ENCODE measurements at places on chromosomes 5 and 9.

DNA sequence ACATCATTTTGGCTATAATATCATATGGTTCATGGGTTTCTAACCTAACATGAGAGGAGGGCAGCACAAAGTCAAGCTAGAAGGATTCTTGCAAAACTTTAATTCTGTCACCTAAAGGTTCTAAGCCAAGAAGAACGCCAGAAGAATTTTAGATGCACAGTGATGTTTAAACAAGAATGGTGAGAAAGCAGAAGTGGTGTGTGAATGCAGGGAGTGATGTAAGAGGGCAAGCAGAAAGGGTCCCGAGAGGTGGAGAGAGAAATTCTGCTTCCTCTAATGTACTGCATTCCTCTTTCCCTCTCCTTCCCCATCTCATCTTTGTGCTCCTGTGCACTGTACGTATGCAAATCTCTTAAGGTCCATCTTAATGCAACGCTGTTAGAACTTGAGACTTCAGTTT is 2.1 kb upstream of the TRMO start:
- no peak for DNase-seq

- DNase-seq: no peak
Measured at GRCh38 chr5:180168758-180169157, 40.3 kb downstream of the RASGEF1C start.

DNA sequence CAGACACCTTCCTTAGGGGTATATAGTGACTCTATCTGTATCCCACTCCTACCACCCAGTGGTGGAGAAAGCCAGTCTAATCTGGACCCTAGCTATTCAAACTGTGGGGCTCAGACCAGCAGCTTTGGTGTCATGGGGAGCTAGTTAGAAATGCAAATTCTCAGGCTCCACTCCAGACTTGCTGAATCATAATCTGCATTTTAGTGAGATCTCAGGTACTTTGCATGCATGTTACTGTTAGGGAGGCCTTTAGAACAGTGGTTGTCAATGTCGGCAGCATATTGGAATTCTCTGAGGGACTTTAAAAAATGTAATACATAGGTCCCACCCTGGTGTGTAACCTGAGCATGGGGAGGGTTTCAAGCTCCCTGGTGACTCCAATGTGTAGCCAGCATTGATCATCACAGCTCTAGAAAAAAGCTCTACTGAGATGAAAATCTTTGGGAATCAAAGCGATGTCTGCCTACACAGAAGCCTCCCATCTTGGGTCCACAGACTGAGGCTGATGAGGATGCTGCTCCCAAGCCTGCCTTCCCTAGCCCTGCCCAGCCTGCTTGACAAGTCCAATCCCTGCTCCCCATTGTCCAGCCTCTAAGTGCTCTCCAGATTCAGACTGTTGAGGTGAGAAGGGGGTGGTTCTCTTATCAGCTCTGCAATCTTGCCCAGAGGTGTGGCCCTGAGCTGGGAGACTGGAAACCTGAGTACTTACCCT is 11.9 kb upstream of the GM2A start:
- no peak for DNase-seq

- DNase-seq: no peak
Measured at GRCh38 chr9:125986966-125987365, 239.8 kb downstream of the PBX3 start.

DNA sequence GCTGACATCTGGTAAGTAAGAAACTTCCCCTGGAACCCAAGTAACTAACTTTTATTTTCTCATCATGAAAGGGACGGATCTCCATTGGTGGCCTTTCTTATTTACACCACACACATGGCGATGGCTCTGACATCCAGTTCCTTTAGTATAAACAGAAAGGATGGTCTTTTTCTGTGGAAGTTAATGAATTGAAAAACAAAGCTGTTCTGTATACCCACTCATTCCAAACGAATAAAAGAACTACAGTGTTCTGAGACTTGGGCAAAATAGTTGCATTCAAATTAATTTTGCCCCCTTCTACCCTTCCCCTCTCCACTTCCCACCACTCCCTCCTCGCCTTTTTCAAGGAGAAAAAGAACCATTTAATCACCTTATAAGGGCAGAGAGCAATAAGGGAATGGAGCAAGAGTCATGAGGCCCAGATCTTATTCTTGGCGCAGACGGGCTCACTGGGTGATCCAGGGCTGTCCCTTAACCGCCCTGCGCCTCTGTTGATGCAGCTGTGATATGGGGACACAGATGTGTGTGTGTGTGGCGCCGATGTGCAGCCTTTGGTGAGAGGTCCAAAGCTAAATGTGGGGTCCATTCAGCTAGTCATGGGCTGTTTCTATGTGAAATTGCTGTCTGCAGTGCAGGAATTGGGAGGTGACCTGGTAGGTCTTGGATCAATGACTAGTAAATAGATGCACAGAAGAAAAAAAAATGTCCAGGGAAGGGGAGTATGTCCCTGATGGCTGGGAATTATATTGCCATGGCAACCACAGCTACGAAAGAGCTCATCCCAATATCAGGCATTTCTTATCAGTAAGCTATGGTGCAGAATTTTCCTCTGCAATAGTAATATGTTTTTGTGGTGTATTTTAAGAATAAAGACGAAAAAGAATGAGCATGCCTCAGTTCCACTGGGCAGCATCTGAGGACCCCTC is 141.5 kb upstream of the ERCC6L2 start:
- no peak for DNase-seq

DNA sequence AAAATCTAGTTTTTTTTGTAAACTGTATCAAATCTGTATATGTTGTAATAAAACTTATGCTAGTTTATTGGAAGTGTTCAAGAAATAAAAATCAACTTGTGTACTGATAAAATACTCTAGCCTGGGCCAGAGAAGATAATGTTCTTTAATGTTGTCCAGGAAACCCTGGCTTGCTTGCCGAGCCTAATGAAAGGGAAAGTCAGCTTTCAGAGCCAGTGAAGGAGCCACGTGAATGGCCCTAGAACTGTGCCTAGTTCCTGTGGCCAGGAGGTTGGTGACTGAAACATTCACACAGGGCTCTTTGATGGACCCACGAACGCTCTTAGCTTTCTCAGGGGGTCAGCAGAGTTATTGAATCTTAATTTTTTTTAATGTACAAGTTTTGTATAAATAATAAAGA is 24.3 kb downstream of the HMGCR start:
- DNase-seq: no peak

DNA sequence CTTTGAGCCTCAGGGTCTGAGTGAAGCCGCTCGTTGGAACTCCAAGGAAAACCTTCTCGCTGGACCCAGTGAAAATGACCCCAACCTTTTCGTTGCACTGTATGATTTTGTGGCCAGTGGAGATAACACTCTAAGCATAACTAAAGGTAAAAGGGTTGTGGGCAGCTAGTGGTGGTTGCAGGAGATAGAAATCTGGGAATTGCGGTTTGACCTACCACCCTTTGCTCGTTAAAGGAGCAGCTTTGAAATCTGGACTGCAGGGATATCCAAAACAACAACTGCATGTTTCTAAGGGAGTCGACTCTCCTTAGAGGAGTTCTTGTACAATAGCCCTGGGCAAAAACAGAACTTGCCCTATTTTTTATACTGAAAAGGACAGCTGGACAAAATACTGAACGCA is 19.0 kb downstream of the ABL1 start:
- DNase-seq: no peak

DNA sequence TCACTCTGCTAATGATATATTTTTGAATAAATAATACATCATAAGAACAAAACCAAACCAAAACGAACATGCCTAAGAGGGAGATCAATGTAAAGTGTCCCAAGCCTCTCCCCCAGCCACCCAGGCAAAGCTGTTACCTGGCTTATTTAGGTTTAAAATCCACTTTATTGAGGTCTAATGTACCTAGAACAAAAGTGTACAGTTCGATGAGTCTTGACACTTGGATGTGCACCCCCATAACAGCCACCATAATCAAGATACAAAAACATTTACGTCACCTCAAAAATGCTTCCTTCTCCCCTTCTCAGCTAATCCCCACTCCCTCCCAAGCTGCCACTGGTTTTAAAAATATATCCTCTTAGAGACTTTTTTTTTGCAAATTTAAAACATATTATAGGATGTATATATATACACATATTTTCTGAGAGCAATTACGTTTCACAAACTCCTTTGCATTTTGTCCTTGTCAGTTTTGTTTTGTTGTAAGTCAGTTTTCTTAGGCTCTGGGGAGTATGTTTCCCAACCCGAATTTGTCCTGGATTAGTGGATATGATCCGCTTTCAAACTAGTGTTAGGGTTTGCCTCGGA is 8.3 kb upstream of the NKX2-5 start:
- no peak for DNase-seq

DNA sequence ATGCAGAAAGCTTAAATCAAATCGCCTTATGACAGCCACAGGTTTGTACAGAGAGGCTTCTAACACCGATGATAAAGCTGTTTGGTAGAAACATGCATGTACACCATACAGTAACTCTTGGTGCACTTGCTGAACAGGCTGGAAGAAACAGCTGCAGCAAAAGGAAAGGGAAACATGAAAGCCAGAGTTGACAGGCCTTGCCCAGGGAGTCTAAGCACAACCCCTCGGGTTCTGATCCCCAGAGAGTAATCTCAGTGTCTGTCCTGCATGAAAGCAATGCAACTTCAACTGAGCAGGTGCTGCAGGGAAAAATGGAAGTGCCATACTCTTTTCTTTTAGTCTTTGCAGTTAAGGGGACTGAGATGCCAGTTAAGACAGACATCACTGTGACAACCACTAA is 419.9 kb downstream of the BNC2 start:
- no peak for DNase-seq

GRCh38 chr9:79155308-79155707 is 416.5 kb upstream of the TLE4 start:
- no peak for DNase-seq

DNA sequence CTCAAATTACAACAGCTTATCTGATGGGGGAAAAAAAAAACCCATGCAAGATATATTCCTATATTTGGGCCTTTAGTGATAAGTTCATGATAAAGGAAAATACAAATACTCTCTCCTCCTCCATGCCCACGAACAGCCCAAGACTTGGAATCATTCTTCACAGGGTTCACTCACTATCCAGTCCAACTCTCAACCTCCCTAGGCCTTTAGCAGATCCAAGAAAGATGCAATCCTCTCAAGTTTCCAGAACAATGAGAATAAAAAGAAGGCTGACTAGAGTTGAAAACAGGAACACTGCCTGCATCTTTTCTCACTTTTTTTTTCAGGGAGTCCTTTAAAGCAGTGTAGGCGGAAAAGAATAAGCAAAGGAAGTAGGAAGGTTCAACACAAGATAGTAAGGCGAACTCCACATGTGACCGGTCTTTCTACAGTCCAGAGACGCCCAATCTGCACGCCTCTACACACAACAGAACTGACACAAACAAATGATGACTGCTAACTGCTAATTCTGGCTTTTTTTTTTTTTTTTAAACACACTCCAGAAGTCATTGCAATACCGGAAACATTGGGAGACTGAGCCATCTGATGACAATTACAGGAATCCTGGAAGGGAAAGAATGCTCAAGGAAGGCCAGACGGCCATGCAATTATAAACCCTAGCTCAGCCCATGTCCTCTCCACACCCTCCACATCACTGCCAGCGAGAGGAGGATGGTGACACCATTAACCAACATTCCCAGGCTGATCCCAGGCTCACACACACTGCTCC is 75.4 kb downstream of the BNC2 start:
- DNase-seq: no peak

DNA sequence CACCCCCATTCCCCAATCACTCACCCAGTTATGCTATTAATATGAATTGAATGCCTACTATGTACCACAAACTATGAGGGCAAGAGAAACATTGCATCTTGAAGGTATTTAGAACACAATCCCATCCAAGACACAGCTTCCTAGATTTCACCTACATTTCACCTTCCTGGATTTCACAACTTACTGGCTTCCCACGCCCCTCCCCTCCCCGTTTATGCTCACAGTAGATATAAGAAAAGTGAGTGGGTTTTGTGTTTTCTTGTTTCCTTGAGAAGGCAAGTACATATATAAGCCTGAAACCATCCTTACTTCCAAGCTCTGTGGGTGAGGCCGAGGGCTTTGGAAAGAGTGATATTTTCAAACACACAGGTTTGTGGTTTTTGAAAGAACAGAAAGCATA is 465.0 kb downstream of the BNC2 start:
- DNase-seq: no peak

DNA sequence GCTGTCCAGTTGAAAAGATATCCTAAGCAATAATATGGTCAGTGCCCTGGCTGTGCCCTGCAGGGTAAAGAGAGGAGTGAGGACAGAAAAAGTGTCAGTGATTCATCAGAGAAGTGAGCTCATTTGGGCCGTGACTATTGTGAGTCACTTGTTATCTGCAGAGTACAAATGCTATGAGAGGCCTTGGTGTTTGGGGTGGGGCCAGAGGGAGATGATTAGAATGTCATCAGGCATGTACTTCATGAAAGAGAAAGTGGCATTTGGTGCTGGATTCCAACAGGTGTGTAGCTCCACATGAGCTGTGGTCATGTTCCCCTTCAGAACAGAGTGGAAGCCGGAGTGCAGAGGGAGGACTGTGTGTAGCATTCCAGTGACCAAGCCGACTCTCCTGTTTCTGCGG is 174.1 kb downstream of the KDM4C start:
- DNase-seq: peak; percentile 98

DNA sequence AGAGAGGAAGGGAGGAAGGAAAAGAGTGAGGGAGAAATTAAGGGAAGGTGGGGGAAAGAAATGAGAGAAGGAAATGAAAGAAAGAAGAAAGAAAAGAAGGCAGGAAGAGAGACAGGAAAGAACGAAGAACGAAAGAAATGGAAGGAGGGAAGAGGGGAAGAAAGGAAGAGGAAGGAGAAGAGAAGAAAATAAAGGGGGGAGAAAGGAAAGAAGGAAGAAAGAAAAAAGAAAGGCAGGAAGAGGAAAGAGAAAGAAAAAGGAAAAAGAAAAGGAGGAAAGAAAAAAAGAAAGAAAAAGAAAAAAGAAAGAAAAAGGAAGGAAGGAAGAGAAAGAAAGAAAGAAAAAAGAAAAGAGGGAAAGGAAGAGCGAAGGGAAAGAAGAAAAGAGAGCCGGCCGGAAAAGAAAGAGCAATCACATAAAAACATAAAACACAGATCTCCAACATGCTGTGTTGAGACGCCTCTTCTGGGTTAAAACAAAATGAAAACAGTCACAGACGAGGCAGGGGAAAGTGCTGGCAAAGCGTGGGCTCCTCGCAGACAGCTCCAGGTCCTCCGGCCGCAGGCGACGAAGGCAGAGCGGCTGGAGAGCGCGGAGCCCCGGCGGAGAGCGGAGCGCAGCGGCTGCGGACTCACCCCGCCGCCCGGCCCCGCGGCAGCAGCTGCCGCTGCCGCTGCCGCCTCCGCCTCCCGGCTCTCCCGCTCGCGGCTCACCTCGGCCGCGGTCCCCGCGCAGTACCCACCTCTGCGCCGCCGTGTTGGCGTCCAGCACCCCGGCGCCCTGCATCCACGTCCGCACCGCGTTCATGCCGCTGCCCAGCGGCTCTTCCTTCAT is 896 bp downstream of the EBF1 start:
- DNase-seq: peak; percentile 14

Measured in hematopoietic multipotent progenitor cell treated with erythropoietin and hydrocortisone succinate and interleukin-3 and kit ligand, for 8 days (in vitro differentiated cells).